ENCODE measurements at places on chromosomes 13 and 19.

GRCh38 chr13:91045351-91046034 is 302.0 kb upstream of the MIR17HG start:
- DNase-seq: no peak

- DNase-seq: no peak
Measured at GRCh38 chr13:70720386-70720785, 612.1 kb upstream of the KLHL1 start.

- no peak for DNase-seq
Measured at GRCh38 chr13:71046360-71047079, 820.5 kb downstream of the DACH1 start.

GRCh38 chr13:37175996-37176395 is 70.5 kb upstream of the CSNK1A1L start:
- DNase-seq: no peak

GRCh38 chr13:66835040-66835628 is 395.0 kb downstream of the PCDH9 start:
- no peak for DNase-seq

DNA sequence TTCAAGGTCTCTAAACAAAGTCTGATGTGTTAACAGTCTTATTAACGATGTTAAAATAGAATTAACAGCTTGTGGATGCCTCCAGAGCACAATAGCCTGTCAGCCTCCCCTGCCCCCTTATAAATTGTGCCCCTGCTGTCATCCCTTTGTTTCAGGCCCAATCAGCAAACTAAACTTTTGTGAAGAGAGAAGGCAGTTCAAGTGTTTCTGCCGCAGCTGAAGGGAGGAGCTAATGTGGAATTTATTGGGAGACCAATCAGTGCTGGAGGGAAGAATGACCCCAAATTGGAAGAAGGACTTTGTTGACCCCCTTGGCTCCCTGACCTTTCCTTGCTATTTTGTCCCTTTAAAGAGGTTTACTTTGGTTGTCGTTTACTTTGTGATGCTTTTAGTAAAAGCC is 160.5 kb downstream of the TM9SF2 start:
- no peak for DNase-seq

GRCh38 chr13:50080911-50081678 is 65.9 kb downstream of the KCNRG start:
- peak; percentile 36 for DNase-seq

DNA sequence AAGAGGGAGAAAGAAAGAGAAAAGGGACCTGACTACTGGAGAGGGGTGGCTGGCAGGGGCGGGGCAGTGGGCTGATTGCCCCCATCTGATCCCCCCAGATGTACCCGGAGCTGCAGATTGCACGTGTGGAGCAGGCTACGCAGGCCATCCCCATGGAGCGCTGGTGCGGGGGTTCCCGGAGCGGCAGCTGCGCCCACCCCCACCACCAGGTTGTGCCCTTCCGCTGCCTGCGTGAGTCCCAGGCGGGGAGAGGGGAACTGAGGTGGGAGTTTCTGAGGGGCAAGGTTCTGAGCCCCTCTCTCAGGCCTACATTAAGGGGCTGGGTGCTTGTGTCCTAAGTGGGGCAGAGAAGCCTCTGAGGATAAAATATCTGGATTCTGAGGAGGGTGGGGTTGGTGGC is 2.4 kb downstream of the APLP1 start:
- no peak for DNase-seq

GRCh38 chr19:49716154-49716553 is 25.2 kb downstream of the CPT1C start:
- DNase-seq: no peak

DNA sequence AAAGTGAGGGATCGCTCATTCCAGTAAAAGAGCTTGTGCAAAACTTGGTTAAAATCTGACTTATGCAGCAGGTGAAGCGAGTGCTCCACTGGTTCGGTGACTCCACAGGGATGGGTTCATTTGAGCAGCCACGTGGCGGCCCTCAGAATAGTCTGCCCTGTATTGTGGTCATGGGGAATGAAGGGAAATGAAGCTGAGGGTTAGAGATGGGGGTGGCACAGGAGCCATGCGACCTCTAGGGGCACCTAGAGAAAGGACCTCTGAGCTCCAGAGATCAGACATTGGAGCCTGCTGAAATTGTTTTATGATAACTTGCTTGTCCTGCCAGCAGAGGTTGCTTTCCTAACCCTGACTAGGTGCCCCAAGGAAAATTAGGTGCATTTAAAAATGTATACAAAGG is 26.6 kb downstream of the CBY2 start:
- DNase-seq: no peak

Data from activated CD4-positive, CD25-positive, alpha-beta regulatory T cell (primary cell).